Keratinocyte (primary cell): ENCODE measurements at places on chromosomes 7 and 10. TPM values are rescaled to one million over a fixed set of nuclear protein-coding genes. Genes with fewer than 3 reads are reported as not detected.
A peak's percentile ranks its signal among the peaks of the same experiment; 100 is the strongest.

GRCh38 chr7:54774785-54775740 is 16.1 kb upstream of the SEC61G start:
- DNase-seq: no peak

- DNase-seq: no peak
Observed at GRCh38 chr7:131527456-131527855, 29.0 kb downstream of the PODXL start.

DNA sequence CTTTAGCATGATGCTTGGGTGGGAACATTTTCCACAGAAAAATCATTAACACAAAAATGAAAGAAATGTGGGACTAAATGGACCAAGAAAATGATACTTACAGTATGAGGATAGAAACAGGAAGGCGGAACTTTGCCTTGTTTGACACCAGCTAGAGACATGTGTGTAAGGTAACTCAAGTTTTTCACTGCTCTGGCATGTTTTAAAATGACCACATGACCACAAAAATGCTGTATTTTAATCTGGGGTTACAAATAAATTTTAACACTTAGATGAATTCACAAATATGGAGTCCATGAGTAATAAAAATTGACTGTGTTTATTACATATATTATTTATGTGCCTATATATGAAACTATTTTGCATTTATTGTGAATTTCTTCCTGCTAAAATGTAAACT is 100.9 kb upstream of the PHYHIPL start:
- DNase-seq: no peak

DNA sequence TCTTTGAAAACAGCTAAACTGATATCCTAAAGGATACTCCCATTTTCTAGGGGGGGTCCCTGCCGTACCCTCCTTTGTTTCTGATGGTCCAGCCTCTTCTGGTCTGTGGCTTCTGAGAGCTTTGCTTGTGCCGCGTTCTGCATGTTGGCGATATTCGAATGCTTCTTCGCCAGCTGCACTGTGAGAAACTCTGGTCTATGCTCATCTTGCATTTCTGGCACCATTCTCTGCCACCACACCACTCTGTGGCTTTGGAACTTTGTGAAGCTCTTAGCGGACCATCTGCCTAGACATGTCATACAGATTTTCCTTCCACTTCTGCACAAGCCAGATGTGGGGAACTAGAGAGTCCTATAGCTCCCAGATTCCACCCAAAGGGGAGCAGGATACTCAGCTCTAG is 197.2 kb downstream of the REEP3 start:
- no peak for DNase-seq

DNA sequence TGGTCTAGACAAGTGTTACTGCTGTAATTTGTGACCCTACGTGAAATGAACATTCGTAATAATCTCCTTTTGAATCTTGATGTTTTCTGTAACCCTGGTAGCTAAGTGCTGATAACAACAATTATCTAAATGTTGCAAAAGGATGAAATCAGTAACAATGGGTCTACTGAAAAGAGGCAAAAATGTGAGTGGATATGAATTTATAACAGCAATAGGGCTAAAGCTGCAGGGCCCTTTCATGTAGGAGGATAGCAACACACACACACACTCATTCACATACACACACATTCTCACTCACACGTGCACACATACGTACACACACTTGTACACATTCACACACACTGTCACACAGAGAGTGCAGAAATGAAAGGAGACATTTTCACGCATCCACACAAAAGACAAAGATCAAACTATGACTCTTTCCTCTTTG is 200.8 kb upstream of the NEBL start:
- no peak for DNase-seq

DNA sequence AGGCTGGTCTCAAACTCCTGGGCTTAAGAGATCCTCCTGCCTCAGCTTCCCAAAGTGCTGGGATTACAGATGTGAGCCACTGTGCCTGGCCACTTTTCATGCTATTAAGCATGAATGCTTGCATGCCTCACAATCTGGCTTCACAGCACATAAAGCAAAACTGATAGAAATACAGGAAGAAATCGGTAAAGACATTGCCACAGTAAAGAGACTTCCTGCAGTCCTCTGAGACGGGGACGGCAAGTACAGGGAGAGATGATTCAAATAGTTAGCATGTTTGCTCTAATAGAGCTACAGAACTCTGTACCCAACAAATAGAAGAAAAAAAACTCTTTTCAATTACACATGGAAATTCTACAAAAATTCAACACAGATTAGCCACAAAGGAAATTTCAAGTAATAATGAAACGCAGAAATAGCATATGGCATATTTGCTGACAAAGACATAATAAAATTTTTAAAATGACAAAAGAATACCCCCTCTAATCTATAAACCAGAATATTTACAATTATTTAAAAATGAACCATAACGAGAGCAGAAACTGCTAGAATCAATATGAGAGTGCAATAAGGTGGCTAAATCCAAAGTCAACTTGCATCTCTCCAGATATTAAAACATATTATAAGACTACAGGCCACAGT is 32.3 kb downstream of the CARD11 start:
- no peak for DNase-seq

DNA sequence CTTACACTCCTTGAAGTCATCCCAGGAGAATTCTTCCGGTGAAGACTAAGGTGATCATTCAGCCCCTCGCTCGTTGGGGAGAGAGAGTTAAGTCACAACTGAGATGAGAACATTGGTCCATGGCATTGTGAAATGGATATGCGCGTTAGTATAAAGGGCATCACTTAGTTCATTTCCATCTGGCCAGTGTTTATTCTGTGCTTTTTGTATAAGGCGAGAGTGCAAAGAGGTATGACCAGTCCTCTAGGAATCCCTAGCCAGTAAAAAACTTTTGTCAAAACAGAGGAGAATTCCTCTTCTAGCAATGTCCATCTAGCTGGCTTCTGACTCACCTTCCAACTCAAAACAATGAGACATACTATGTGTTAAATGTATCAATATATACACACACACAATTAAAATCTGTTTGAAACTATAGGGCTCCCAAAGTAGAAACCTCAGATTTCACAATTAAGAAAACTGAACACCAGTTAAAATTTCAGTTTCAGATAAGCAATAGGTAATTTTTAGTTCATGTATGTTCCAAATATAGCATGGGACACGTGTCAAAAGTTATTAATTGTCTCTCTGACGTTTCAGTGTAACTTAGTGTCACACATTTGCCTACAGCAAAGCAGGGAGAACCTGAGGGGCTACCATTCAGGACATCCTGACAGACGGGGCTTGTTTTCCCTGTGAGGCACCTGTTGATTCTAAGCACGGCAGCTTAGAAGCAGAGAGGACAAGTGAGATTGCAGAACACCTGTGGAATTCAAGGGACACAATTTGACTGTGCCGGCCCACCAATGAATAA is 158.9 kb downstream of the KLF6 start:
- no peak for DNase-seq

FZD8 gene
- 1.5 to 2.1 TPM (median 2.0 TPM) in 3 replicates for polyA plus RNA-seq

NYAP1 gene
- polyA plus RNA-seq: 0.16 to 0.48 TPM (median 0.16 TPM) in 3 replicates

TUBB8 gene
- polyA plus RNA-seq: 0.05 to 0.10 TPM in 2 of 3 replicates, not detected in the other

- DNase-seq: peak; percentile 33
Observed at GRCh38 chr10:97782455-97783228, 10.8 kb upstream of the SFRP5 start.

- no peak for DNase-seq
Observed at GRCh38 chr10:88840104-88840503, 11.5 kb downstream of the ANKRD22 start.

OIT3 gene
- polyA plus RNA-seq: 0.05 TPM in 2 of 3 replicates, not detected in the other

- no peak for DNase-seq
Observed at GRCh38 chr7:71851776-71852498, 560.2 kb downstream of the CALN1 start.

FXYD4 gene
- not detected in 3 replicates for polyA plus RNA-seq

SLC25A13 gene
- 21.0 to 29.4 TPM (median 25.2 TPM) in 3 replicates for polyA plus RNA-seq

DNA sequence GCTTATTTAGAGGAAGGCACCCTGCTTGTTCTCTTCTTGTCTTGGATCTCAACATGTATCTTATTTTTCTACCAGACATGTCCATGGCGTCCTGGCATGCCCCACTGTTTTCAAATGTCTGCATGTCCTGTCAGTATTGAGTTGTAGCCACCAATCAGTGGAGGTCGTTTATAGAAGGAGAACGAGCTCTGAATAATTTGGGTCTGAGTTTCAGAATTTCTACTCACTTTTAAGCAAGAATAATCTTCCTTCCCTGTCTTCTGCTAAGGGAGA is 2.9 kb upstream of the HOXA13 start:
- no peak for DNase-seq

HOGA1 gene
- 0.49 to 1.0 TPM (median 0.89 TPM) in 3 replicates for polyA plus RNA-seq

DNA sequence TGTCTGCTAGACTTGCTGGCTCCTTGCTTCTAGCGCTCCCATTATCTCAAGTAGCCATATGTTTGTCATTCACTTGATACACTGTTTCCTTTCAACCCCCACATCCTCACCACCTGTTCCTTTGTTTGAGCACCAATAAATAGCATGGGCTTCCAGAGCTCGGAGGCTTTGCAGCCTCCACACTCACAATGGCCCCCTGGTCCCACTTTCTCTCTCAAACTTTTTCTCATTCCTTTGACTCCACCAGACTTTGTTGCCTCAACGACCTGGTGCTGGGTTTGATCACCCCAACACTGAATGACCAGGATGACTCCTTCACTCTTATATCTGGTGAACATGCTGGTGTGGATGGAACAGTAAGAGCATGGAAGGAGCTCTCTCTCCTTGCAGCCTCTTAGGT is 114.5 kb upstream of the TRIM24 start:
- no peak for DNase-seq

- no peak for DNase-seq
Observed at GRCh38 chr7:111495173-111495810, 67.0 kb downstream of the IMMP2L start.

DNA sequence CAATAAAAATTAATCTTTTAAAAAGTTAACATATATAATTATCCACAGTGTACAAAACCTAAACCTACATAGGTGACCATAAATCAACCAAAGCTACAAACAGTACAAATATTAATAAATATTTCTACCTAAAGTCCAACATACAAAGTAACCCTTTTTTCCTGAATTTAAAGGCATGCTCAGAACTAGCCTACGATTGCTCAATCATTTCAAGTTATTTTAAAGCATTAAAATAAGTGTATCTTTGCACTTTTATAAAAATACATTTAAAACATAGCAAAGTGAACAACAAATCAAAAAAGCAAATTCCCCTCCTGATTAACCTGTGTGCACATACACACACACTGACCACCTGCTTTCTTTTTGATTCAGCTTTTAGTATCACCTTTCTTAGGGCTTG is 202.2 kb downstream of the PARD3 start:
- no peak for DNase-seq

CEP41 gene
- polyA plus RNA-seq: 10.1 to 21.5 TPM (median 13.4 TPM) in 3 replicates

GRCh38 chr7:37713613-37714012 is 30.0 kb downstream of the GPR141 start:
- DNase-seq: no peak

DNA sequence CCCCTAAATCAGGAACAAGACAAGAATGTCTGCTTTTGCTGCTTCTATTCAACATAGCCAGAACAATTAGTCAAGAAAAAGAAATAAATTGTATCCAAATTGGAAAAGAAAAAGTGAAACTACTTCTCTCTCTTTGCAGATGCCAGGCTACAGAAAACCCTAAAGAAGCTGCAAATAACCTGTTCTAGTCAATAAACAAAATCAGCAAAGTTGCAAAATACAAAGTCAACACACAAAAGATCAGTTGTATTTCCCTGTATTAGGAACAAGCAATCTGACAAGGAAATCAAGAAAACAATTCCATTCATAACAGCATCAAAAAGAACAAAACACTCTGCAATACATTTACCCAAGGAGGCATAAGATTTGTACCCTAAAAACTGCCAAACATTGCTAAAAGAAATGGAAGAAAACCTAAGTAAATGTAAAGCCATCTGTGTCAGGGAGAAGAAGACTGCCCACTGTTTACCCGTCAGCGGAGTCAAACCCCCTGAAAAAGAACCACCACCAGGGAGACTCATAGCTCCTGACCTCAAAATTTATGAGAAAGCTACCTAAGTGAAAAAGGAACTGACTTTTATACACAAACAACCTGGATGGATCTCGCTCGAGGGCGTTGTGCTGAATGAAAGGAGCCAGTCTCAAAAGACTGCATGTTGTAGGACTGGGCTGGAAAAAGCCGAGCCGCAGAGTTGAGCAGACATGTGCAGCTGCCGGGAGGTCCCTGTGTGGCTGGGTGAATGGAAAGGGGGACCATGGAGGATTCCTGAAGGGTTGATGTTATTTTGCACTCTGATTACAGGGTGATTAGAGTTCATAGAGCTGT is 263.1 kb downstream of the MAD1L1 start:
- no peak for DNase-seq

GRID1 gene
- polyA plus RNA-seq: 0.01 to 0.03 TPM (median 0.03 TPM) in 3 replicates

DNA sequence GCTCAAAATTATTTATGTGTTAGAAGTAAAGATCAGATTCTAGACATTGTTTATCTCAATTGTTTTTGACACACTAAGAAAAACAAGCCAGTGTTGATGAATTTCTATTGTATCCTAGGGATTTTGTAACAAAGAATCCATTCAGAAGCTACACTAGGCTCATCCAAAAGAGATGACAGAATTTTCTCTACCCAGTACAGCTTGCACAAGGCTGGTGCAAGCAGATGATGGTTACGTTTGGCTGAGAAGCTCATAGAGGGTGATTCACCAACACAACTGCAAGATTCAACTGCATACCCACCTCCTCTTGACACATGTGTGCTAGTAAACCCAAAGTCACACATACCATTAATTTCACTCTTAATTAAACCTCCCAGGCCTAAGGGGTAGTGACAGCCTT is 20.8 kb downstream of the GRM3 start:
- no peak for DNase-seq

COBL gene
- 4.4 to 6.5 TPM (median 4.5 TPM) in 3 replicates for polyA plus RNA-seq

DNA sequence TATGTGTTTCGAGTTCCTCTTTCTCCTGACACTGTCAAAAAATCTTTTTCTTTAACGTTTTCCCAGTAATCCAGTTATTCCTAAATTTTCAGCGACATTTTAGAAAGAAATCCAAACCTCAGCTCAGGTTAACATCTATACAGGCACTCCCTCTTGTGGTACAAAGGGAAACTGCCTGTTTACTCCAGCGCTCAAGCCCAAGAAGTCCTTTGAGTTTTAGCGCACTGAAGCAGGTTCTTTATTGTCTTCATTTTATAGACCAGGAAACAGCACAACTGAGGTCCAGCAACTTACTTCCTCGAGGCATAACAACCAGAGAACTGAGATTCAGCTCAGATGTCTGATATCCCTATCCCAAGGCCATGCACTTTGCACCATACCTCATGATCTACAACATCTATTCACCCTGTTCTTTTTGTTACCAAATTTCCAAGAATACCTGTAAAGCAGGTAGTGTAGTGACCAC is 287.2 kb upstream of the MKLN1 start:
- DNase-seq: no peak

GRCh38 chr10:63106111-63106755 is 26.9 kb upstream of the NRBF2 start:
- no peak for DNase-seq

MKRN1 gene
- polyA plus RNA-seq: 43.1 to 52.9 TPM (median 50.4 TPM) in 3 replicates

MIOS gene
- 15.8 to 29.2 TPM (median 19.7 TPM) in 3 replicates for polyA plus RNA-seq

GRCh38 chr7:73774923-73775322 is 4.9 kb upstream of the CLDN3 start:
- DNase-seq: no peak
